Purkinje cell (primary cell): ENCODE measurements at places on chromosomes 11 and 22. TPM values are rescaled to one million over a fixed set of nuclear protein-coding genes. Genes with fewer than 3 reads are reported as not detected.

Gene OR5B21
- not detected in 2 replicates for polyA plus RNA-seq

Gene CYB5R2
- not detected in 2 replicates for polyA plus RNA-seq

Gene OTOG
- polyA plus RNA-seq: not detected in 2 replicates

Gene KCNQ1OT1
- 1.3 and 1.4 TPM in 2 replicates for polyA plus RNA-seq

Gene KIF18A
- 0.32 TPM in 1 of 2 replicates, not detected in the other for polyA plus RNA-seq

Gene MYEOV
- polyA plus RNA-seq: not detected in 2 replicates

Gene OR8B12
- not detected in 2 replicates for polyA plus RNA-seq

Gene MMP3
- not detected in 2 replicates for polyA plus RNA-seq

Gene GAB4
- not detected in 2 replicates for polyA plus RNA-seq

Gene FAM180B
- polyA plus RNA-seq: not detected in 2 replicates

Gene SLC22A12
- polyA plus RNA-seq: not detected in 2 replicates

Gene ACRV1
- 0.56 and 2.2 TPM in 2 replicates for polyA plus RNA-seq

Gene PDE2A
- polyA plus RNA-seq: 4.7 and 6.0 TPM in 2 replicates

Gene F2
- not detected in 2 replicates for polyA plus RNA-seq

Gene SPON1
- polyA plus RNA-seq: 4.3 and 5.0 TPM in 2 replicates

Gene NAT10
- polyA plus RNA-seq: 13.6 and 17.5 TPM in 2 replicates

Gene OR10A2
- 0.19 and 0.46 TPM in 2 replicates for polyA plus RNA-seq

Gene RIBC2
- not detected in 2 replicates for polyA plus RNA-seq

Gene B4GAT1
- polyA plus RNA-seq: 175 and 218 TPM in 2 replicates

Gene ROBO4
- not detected in 2 replicates for polyA plus RNA-seq

Gene TMEM151A
- 6.2 and 8.1 TPM in 2 replicates for polyA plus RNA-seq

Gene CENATAC
- polyA plus RNA-seq: 12.6 and 14.6 TPM in 2 replicates

Gene TSSK2
- polyA plus RNA-seq: not detected in 2 replicates

Gene KREMEN1
- polyA plus RNA-seq: 0.73 and 1.2 TPM in 2 replicates

Gene CRYBB2
- 0.63 and 0.83 TPM in 2 replicates for polyA plus RNA-seq

Gene SERPING1
- 9.1 and 24.1 TPM in 2 replicates for polyA plus RNA-seq

Gene CARD16
- polyA plus RNA-seq: 9.0 and 10.8 TPM in 2 replicates

Gene PRCP
- polyA plus RNA-seq: 224 and 246 TPM in 2 replicates

Gene ABCC8
- polyA plus RNA-seq: 43.7 and 48.2 TPM in 2 replicates

Gene RASL10A
- 9.5 TPM in 1 of 2 replicates, not detected in the other for polyA plus RNA-seq

Gene CARD18
- polyA plus RNA-seq: 0.46 TPM in 1 of 2 replicates, not detected in the other
